ENCODE measurements at places on chromosomes 6 and 20.

DNA sequence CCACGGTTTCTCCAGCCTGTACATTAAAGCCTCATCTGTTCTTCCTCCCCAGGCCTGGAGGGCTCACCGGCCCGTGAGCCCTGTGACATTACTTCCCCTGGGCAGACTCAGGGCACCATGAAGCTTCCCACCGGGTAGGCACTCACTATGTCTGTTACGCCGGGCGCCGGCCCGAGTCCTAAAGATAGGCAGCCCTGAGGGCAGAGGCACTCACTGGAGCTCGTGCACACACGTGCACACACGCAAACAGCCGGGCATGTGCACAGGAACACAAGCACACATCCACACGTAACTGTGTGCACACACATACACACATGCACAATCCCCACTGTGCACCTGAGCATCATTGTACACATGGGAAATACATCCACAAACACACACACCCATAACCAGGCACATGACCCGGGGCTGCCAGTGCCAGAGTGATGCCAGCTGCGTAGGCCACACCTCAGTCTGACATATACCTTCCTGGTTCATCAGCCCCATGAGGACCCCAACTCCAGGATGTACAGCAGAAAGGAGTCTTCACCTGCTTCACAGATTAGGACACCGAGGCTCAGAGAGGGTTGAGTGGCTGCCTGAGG lies 83.7 kb downstream of the YTHDF1 start:
- DNase-seq, result no peak

DNA sequence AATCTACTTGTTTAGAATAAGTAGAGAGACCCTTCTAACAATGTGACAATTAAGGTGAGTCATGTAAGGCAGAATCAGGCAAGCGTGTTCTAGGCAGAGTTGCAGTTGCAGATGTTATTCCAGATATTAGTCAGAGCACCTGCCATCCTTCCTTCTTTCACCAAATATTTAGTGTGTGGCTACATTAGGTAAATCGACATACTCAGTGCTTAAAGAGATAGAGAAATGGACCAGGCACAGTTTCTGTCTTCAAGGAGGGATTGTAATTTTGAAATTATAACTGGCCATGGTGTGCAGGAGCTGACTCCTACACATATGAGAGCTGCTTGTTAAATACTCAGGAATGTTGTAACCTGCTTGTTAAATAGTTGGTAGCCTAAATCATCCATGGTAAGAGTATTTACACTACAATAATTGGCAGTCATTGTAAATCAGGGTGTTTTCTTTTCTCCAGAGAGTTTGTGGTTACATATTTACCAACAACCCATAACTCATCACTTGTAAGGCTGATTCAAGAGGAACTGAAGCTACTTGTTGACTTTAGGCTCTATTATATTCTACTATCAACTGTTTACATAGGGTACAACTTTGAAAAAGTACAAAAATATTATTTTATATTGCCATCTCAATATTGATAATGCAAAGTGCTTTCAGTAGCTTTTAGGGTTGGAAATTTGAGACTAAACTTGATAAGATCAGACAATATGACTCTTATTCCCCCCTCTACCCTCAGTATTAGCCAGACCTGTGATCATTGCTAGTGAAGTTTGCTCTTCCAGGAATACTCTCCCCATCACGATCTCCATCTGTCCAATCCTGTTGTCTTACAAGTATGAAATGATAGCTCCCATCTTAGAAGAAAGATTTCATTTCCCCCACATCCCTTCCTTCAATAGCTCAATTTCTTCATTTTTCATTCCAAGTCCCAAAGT lies 607.1 kb downstream of the COL12A1 start:
- DNase-seq, result peak; percentile 81

- DNase-seq, result no peak
Observed at GRCh38 chr6:167513778-167514177, 188.9 kb downstream of the TTLL2 start.

GRCh38 chr6:12635375-12635774 lies 81.2 kb upstream of the PHACTR1 start:
- no peak for DNase-seq

GRCh38 chr6:118307581-118307980 lies 240.5 kb upstream of the PLN start:
- DNase-seq, result no peak

GRCh38 chr6:19059102-19059501 lies 672.0 kb downstream of the RNF144B start:
- DNase-seq, result no peak

GRCh38 chr6:168071620-168072019 lies 7.4 kb downstream of the FRMD1 start:
- DNase-seq, result no peak

GRCh38 chr6:33080127-33081089 lies 4.6 kb downstream of the HLA-DPB1 start:
- DNase-seq, result no peak

GRCh38 chr6:558089-558488 lies 98.8 kb downstream of the HUS1B start:
- no peak for DNase-seq

- no peak for DNase-seq
Observed at GRCh38 chr6:139690007-139690406, 315.6 kb upstream of the CITED2 start.

DNA sequence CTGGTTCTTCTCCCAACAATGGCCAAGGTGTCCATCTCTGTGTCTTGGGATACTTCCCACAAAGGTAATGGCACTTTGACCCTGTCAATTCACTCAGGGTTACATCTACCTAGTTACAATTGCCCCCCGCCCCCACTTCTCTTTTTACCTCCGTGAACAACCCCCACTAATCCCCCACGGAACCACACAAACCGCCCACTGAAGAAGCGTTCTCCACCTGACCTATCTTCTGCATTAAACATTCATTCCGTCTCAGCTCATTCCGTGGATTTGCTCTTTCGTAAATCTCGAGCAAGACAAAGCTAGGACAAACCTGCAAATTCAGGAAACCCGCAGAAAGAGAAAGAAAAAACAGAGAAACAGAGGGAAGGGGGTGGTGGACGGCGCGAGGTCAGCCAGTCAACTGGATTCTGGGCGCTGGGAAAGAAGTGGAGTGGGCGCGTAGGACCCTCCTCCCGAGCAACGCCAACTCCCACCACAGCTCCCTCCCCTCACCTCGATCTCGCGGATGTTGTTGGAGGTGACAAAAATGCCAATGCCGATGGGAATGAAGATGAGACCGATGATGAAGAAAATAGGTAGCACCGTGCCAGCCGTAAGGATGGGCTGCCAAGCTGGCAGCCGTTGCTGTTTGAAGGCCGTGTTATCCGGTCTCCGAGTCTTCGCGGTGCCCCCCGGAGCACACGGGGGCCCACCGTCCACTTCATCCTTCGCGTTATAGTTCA lies 523 bp downstream of the TMEM30A start:
- no peak for DNase-seq

GRCh38 chr6:170277893-170278742 lies 12.8 kb downstream of the DLL1 start:
- no peak for DNase-seq

DNA sequence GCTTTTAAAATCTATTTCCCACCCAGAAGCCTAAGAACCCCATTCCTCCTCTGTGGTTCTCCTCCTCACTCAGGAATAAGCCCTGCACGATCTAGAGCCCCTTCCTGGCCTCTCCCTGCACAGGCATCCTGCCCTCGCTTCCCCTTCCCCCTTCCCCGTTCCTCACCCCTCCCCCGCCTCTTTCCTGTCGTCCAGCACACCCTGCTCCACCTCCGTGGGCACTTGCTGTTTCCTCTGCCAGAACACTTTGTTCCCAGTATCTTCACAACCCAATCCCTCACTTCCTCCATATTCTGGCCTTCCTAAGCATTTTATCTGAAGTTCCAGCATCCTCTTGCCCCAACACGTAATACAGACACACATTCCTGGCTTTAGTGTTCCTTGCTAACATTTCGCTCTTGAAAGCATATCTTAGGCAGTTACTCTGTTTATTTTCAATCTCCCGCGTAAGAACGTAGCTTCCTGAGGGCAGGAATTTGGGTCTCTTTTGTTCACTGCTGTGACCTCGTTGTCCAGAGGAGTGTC lies 20.2 kb upstream of the SLC22A2 start:
- DNase-seq, result no peak

- DNase-seq, result no peak
Observed at GRCh38 chr6:106117579-106117978, 31.4 kb downstream of the PRDM1 start.

- DNase-seq, result no peak
Observed at GRCh38 chr6:139486476-139486799, 112.0 kb upstream of the CITED2 start.

- DNase-seq, result no peak
Observed at GRCh38 chr20:10629946-10630650, 43.7 kb downstream of the JAG1 start.

- no peak for DNase-seq
Observed at GRCh38 chr6:136962661-136963060, 40.6 kb downstream of the SLC35D3 start.

DNA sequence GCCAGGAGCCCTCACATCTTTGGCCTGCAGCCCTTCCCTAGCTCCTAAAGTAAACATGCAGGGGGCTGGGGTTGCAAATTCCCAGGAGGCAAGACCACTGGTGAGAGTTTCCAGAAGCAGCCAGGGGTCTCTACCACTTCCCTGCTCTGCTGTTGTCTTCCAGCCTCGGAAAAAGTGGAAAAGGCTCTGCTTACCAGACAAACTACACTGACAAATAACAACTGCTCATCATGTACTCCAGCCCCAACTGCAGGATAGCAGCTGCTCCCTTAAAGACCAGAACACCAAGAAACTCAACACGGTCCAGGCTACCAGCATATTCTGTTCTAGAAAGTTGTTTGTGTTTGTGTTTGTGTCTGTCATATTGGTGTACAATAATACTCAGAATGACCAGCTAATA lies 187.5 kb upstream of the MARCKS start:
- no peak for DNase-seq

DNA sequence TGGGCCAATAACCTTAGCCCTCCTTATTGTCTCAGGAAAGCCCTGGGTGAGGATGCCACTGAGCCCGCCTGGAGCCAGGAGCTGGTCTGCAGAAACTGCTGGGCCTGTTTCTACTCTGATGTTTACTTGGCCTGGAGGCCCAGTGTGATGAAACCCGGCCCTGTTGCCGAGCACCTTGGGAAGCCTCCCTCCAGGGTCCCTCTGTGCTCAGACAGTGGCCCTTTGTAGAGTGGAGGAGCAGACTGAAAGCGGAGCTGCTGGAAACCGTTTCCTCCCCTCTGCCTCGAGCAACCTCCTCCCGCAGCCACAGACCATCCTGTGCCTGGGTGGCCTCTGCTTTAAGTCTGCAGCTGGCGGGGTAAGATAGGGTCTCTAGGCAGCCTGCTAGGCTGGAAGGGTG lies 84.1 kb upstream of the EPB41L1 start:
- DNase-seq, result no peak

DNA sequence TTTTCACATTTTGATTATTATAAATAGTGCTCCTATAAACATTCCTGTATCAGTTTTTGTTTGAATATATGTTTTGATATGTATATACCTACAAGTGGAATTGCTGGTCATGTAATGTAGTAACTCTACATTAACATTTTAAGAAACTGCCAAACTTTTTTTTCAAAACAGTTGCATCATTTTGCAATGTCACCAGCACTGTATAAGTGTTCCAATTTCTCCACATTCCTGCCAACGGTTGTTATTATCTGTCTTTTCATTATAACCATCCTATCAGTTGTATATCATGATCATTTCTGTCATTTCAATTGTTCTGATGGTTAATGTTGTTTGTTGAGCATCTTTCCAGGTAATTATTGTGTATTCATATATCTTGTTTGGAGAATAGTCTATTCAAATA lies 44.8 kb upstream of the SAMD5 start:
- DNase-seq, result no peak

GRCh38 chr20:47741669-47742608 lies 43.3 kb downstream of the SULF2 start:
- no peak for DNase-seq

GRCh38 chr6:161436106-161436876 lies 162.4 kb upstream of the AGPAT4 start:
- no peak for DNase-seq

DNA sequence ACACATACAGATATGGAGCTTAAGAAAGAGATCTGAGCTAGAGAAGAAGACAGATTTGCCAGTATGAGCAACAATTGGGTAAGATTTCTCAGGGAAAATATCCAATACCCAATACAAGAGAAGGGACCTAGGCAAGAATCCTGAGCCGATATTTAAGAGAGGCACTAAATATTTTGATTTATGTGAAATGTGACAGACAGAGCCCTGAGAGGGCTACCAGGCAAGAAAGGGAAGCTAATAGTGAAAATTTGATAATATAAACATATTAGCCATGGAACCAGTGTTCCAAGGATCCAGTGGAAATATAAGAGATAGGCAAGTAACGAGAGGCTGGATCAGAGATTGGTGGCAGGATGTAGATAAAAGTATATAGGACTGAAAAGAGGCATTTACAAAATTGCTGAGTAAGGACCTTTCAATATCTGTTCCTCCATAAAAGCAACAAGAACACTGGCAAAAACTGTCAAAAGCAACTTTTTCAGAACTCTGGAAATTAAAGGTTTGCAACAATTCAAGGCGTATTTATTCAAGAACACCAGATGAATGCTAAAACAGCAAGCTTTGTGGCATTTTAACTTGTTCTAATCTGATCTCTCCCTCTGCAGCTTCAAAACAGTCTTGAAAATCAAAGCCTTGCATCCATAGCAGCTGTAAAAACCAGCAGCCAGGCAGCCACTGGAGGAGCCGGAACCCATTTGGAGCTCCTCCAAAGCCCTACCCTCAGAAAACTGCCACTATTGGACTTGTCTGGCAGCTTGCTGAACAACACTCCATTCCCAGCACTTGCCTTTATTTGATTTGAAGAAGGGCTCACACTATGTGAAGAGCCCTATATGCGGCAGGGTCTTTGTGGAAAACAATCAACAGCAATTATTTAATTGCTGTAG lies 58.8 kb downstream of the REV3L start:
- DNase-seq, result no peak

DNA sequence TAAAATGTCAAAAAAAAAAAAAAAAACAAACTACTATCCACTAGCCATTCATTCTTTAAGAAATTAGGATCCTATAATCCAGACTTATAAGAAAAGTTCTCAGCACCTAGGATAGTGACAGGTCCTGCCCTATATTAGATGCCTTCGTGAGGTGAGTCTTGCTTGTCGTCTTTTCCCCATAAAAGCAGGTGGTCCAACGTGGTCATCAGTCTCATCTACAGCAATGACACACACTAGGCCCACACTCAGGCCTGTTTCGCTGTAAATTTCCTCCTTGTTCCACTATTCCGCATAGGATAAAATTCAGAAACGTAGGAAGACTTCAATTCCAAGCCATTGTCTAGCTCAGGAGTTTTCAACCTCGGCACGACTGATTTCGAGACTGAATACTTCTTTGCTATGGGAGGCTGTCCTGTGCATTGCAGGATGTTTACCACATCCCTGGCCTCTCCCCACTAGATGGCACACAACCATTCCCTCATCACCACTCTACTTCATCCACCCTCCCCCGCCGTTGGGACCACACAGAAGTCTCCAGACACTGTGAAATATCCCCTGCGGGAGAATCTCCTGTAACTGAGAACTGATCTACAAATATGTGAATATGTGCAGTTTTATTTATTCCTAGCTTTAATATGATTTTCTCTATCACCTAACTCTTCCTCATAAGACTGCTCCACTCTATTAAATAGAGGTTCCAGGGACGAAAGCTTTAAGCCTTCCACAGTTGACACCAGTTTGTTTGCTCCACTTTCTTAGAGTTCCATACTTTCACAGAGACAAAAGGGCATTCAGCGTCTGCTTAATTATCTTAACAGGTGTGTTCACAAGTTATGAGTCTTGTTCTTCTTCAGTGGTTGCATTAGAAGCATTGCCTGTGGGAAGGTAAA lies 346.3 kb downstream of the BMP2 start:
- DNase-seq, result no peak
